ENCODE measurements at places on chromosomes 7 and 10.

GRCh38 chr10:124588736-124589490, 127.3 kb downstream of the LHPP start:
- DNase-seq = no peak

DNA sequence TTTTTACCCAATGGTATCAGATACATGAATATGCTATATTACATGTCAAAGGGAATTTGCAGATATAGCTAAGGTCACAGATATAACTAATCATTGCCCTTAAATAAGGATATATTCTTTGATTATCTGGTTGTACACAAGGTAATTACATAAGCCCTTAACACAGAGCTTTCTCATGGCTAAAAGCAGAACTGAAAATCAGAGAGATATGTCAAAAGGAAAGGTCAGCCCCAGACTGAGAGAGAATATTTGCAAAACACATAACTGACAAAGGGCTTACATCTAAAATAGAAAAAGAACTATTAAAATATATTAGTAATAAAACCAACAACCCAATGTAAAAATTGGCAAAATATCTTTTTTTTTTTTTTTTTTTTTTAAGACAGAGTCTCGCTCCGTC, 1029.5 kb upstream of the LRRN3 start:
- no peak for DNase-seq

- DNase-seq = no peak
These were observed 26.0 kb upstream of the GLI3 start for GRCh38 chr7:42262964-42263363.

GRCh38 chr10:49161411-49161997, 26.7 kb downstream of the TMEM273 start:
- DNase-seq = no peak

- DNase-seq = no peak
These were observed 150.0 kb downstream of the ARHGAP12 start for GRCh38 chr10:31778627-31779026.

DNA sequence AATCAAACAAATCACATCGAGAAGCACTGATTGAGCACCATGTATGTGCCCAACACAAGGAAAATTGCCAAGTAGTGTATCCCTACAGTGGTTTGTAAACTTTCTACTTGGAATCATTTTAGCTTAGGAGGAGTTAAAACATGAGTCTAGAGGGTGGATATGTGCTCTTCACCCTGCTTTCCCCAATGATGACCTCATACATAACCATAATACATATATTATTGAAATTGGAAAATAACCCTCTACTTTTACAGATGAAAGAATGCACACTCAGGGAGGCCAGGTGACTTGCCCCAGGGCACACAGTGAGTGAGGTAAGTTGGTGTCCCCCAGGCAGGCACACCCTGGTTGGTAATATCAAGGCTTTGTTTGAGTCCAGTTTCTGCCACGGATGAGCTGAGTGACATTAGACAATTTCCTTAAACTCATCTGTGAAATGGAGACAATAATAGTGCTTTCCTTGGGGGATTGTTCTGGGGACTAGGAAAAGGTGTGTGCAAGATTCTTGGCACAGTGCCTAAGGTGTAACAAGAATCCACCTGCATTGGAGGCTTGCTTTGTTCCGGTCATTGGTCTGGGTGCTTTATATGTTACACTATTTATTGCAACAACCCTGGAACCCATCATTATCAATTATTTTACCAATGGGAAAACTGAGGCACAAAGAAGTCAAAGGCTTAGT, 50.7 kb downstream of the BPGM start:
- DNase-seq = no peak

DNA sequence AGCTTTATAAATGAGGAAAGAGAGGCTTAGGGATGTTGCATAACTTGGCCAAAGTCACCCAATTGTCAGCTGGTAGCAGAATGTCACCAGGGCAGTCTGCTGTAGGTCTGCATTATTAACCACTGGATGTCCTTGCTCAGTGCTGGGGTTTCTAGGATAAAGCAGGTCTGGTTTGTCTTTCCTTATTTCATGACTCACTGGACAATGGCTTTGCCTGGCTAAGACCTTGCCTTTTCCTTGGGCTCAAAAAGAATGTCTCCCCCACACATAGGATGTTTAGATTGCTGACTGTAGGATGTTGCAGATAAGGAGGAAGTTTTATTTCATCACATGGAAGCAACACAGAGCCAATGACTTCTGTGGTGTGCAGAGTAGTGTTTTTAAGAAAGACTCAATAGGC, 29.4 kb downstream of the WDFY4 start:
- DNase-seq = no peak

DNA sequence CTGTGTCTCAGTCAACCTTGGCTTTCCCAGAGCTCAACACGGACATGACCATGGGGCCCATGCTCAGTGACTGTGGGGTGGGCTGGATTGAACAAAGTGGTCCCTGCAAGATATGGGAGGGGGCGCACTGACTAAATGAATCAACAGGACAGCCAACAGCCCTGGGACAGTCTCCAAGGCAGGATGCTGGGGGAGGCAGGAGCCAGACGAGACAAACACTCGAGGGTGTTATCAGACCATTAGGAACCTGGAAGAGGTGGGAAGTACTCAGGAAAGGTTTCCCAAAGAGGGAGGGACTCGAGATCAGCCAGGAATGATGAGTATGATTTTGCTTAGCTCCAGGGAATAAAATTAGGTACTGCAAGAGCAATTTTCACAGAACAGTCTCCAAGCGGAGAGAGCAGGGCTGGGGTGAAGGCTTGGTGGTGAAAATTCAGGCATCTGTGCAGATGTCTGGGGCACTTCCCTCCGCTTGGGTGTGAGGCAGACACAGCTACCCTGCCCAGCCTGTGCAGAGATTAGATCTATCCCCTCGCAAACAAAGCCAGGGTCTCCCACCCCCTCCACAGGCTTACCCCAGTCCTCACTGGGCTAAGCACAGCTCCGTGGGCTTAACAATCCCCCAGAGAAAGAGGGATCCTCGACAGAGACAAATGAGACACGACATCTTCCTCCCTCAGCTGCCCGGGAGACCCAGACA, 261.1 kb upstream of the ZMIZ1 start:
- DNase-seq = no peak

DNA sequence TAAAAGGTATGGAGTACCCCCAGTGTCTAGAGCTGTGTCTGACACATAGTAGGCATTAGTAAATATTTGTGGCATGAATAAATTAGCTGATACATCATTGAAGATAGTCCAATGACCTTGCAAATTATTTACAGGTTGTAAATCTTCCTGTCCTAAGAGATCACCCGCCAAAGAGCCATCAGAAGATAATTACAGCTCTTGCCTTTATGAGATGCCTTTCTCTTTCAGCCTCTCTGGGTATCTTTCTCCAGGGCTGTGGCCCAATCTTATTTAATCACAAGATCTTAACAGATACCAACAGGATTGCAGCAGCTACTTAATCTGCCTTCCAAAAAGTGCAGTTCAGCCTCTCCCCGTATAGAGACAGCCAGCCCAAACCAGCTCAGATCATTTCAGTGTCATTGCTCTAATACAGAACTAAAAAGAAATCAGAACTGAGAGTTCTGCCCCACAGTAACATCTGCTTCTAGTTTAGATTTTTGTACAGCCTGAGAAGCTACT, 41.5 kb downstream of the MYOF start:
- DNase-seq = no peak

GRCh38 chr10:4111643-4112042, 326.6 kb upstream of the KLF6 start:
- DNase-seq = no peak

- DNase-seq = no peak
These were observed 7.7 kb upstream of the ABCB4 start for GRCh38 chr7:87483131-87483530.

GRCh38 chr7:77458786-77459185, 42.6 kb upstream of the GSAP start:
- DNase-seq = no peak

DNA sequence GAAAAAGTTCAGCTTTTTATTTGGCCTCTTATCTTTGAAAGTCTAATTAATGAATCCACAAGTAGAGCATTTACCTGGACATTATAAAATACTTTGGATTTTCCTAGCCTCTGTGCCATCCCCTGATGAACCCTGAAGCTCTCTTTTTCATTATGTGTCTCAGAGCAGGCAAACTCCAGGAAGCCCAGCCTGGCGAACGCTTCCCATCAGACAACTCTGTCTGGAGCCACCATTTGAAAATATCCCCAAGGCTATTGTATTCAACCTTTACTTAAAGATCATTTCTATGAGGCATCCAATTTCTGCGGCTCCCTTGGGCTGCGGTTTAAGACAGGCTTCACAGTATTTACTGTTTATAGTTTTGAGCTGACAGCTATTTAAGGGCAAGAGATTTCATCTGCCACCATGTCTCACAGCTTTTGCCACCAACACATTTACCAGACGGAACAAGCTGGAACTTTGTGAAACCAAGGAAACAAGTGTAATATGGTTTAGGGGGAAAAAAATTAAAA, 257.2 kb upstream of the GLI3 start:
- DNase-seq = no peak

- no peak for DNase-seq
These were observed 53.6 kb downstream of the PIK3AP1 start for GRCh38 chr10:96666741-96667140.

DNA sequence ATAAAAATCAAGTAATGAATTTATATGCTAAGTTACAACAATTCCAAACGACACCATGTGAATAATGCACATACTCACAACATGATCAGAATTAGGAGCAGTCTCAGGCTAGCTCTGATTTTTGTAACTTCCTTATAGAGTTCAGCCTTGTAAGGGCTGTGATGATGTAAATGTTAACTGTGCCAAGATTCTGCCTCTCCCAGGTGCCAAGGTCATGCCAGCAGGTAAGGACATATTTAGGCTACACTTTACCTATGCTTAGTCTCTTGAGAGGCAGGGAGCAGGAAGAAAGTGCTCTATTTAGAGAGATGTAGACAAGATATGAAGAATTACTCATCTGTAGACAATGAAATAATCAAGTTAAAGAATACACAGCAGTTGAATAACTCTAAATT, 53.6 kb upstream of the AGR3 start:
- no peak for DNase-seq

- DNase-seq = no peak
These were observed 412.8 kb upstream of the GALNT17 start for GRCh38 chr7:70719125-70719524.

DNA sequence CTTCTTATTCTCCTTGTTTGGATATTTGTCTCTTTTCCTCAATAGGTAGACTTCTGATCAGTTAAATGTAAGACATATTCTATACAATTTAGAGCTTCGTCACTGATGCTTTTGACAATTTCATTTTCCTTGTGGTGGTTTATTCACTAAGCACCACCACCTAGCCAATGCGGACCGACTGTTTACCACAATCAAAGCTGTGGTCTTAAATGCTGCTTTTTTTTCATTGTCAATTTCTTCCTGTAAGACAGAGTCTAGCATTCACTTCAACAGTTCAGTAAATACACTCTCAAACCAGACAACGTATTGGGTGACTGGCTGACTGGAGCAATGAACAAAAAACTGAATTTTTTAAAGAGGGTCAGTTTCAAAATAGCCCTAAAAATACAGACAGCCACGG, 239.0 kb downstream of the DNAJB6 start:
- DNase-seq = no peak

DNA sequence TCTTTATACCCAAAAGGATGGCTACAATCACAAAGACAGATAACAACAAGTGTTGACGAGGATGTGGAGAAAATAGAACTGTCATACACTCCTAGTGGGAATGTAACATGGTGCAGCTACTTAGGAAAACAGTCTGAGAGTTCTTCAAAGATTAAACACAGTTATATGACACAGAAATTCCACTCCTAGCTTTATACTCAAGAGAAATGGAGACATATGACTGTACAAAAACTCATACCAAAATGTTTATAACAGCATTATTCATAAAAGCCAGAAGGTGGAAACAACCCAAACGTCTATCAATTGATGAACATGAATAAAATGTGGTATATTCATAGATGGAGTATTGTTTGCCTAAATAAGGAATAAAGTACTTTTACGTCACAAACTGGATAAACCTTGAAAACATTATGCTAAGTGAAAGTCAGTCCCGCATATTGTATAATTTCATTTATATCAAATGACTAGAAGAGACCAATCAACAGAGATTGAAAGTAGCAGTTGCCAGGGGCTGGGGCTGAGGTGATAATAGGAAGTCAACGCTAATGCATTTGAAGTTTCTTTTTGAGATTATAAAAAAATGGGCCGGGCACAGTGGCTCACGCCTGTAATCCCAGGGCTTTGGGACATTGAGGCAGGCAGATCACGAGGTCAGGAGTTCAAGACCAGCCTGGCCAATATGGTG, 61.6 kb upstream of the SRPK2 start:
- DNase-seq = no peak
